ENCODE measurements at places on chromosomes 2 and 18. TPM values are rescaled to one million over a fixed set of nuclear protein-coding genes. Genes with fewer than 3 reads are reported as not detected.

DNA sequence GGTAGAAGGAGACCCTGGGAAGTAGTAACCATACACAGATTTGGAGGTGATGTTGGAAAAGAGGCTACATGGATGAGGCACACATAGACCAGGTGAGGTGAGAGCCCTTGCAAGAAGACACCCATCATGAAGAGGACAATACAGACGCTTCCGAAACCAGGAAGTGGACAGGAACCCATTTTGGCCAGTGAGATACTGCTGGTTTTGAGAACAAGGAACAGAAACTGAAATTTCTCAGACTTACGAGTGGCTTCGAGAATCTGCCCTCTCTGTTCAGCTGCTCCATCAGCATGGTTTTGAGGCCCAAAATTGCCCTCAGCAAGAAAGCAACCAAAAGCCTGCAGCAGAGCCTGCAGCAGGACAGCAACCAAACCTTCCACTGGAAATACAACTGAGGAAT, 479.1 kb upstream of the NRXN1 start:
- H3K4me3 ChIP-seq = no peak overlapping the region
- no peak overlapping the region for H3K27ac ChIP-seq
- no peaks in the 10 kb centered on the region for H3K4me1 ChIP-seq
- H3K27me3 ChIP-seq = no peaks in the 10 kb centered on the region
- H3K36me3 ChIP-seq = no peaks in the 10 kb centered on the region

DNA sequence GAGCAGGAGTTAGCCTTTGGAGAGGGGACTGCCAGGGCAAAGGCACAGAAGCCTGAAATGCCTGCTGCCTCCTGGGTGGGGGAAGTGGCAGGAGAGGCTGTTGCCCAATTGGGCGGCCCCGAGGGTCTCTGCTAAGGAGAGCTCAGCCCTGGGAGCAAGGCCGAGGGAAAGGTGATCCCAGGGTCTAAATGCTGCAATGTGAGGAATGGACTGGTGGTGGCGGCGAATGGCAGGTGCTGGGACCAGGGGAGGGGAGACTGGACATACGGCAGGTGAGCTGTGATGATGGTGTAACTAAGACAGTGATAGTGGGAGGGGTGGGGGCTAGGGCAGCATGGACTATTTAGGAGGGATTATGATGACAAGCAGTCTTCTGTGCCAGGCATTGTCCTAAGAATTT, 104.0 kb downstream of the DYSF start:
- H3K27me3 ChIP-seq = no peaks in the 10 kb centered on the region
- no peak overlapping the region for H3K27ac ChIP-seq

- no peaks in the 10 kb centered on the region for H3K27me3 ChIP-seq
- no peaks in the 10 kb centered on the region for H3K4me1 ChIP-seq
- no peak overlapping the region for H3K4me3 ChIP-seq
- DNase-seq = no peak
Measured at GRCh38 chr2:54975598-54976492, 74.4 kb downstream of the RTN4 start.

Gene TMX3
- total RNA-seq = 63.2 TPM

DNA sequence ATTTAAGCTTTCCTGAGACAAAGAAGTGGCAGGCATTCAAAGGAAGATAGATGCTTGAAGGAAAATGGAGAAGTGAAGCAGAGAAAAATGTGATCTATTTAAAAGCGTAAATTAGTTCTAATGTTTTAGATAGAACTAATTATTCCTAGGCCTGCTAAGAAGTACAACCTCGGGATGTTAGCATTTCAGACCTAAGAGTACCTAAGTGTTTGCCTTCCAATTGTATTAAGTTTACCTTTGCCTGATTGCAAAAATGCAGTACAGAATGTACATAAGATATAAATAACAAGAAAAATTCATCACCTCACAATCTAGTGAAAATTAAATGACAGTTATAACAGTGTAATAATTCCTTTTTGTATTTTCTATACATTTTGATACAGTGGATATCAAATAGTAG, 71.1 kb upstream of the HNMT start:
- no peaks in the 10 kb centered on the region for H3K36me3 ChIP-seq
- no peak overlapping the region for H3K27ac ChIP-seq
- H3K4me1 ChIP-seq = no peaks in the 10 kb centered on the region
- no peaks in the 10 kb centered on the region for H3K27me3 ChIP-seq
- H3K4me3 ChIP-seq = no peak overlapping the region
- DNase-seq = no peak

Gene FOXI3
- not detected for total RNA-seq

GRCh38 chr2:133765658-133766057, 197.4 kb upstream of the NCKAP5 start:
- no peaks in the 10 kb centered on the region for H3K27me3 ChIP-seq
- no peak overlapping the region for H3K27ac ChIP-seq
- H3K4me1 ChIP-seq = no peaks in the 10 kb centered on the region
- no peaks in the 10 kb centered on the region for H3K36me3 ChIP-seq

Gene RAD51AP2
- not detected for total RNA-seq

GRCh38 chr2:11947956-11948355, 201.5 kb downstream of the LPIN1 start:
- no peaks in the 10 kb centered on the region for H3K36me3 ChIP-seq
- H3K27ac ChIP-seq = no peak overlapping the region
- H3K27me3 ChIP-seq = no peaks in the 10 kb centered on the region

- no peaks in the 10 kb centered on the region for H3K27me3 ChIP-seq
- no peaks in the 10 kb centered on the region for H3K36me3 ChIP-seq
- no peaks in the 10 kb centered on the region for H3K4me1 ChIP-seq
Measured at GRCh38 chr2:17918789-17919188, 40.3 kb downstream of the KCNS3 start.

DNA sequence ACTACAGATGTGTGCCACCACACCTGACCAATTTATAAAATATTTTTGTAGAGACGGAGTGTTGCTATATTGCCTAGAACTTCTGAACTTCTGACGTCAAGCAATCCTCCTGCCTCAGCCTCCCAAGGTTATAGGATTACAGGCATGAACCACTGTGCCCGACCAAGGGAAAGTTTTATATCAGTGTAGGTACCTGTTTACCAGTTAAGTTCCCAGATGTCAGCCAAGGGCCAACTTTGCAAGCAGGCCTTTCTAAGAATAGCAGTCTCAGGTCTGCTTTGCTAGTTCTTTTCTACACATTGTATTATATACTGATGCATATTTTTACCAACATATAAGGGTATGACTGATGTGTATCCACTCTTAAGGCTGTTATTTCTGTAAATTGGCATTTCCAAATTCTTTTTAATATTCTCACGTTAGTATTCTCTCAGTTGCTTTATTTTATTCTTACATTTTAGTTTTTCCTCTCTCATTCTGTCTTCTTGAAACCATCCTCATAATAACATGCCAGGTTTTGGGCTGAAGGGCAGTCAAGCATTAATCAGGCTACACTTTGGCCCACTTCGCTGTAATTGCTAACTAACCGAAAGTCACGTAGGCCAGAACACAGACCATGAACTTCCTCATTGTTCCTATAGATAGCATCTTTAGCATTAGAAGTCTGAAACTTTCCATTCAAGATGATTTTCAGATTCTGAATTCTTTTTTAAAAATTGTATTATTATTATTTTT, 25.0 kb upstream of the CXXC1 start:
- no peak overlapping the region for H3K27ac ChIP-seq
- H3K4me1 ChIP-seq = peaks cover 4% of the 10 kb centered on the region
- no peak for DNase-seq
- H3K36me3 ChIP-seq = no peaks in the 10 kb centered on the region
- H3K27me3 ChIP-seq = no peaks in the 10 kb centered on the region
- H3K4me3 ChIP-seq = no peak overlapping the region

Gene SP140
- total RNA-seq = 40.6 TPM

GRCh38 chr2:200787351-200788120, 24.2 kb upstream of the BZW1 start:
- no peaks in the 10 kb centered on the region for H3K36me3 ChIP-seq
- H3K27me3 ChIP-seq = no peaks in the 10 kb centered on the region
- no peak overlapping the region for H3K27ac ChIP-seq
- no peak overlapping the region for H3K4me3 ChIP-seq
- H3K4me1 ChIP-seq = no peaks in the 10 kb centered on the region

GRCh38 chr2:47512581-47513083, 109.7 kb downstream of the MSH2 start:
- no peaks in the 10 kb centered on the region for H3K4me1 ChIP-seq
- H3K4me3 ChIP-seq = no peak overlapping the region
- no peaks in the 10 kb centered on the region for H3K36me3 ChIP-seq
- no peak for DNase-seq
- no peak overlapping the region for H3K27ac ChIP-seq
- no peaks in the 10 kb centered on the region for H3K27me3 ChIP-seq
